Smooth muscle cell of the brain vasculature (primary cell): ENCODE measurements at places on chromosomes 12 and 14.
A peak's percentile ranks its signal among the peaks of the same experiment; 100 is the strongest.

DNA sequence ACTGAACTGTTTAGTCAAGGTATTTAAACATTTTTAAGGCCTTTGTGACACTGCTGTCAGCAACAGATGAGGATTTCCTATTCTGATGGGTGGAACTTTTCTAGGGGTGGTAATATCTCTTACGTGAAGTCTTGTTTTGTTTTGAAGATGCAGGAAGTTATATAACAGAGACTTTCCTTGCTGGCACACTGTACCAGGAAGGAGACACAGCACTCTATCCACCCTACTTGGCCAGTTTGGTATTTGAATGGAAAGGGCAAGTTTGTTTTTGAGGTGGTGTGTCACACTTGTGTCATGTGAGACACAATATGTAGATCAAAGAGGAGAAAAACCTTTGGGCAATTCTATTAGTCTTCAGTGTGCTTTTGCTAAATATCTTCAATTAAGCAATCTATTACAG, 51.6 kb upstream of the SRP54 start:
- no peak for DNase-seq

DNA sequence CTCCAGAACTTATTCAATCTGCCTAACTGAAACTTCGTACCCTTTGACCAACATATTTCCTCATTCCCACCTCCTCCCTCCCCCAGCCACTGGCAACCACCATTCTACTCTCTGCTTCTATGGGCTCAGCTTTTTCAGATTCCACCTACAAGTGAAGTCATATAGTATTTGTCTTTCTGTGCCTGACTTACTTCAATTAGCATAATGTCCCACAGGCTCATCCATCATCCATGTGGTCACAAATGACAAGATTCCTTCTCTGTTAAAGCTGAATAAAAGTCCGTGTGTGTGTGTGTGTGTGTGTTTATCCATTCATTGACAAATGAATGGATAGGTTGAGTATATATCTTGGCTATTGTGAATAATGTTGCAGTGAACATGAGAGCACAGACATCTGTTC, 1.3 kb upstream of the C14orf39 start:
- no peak for DNase-seq

DNA sequence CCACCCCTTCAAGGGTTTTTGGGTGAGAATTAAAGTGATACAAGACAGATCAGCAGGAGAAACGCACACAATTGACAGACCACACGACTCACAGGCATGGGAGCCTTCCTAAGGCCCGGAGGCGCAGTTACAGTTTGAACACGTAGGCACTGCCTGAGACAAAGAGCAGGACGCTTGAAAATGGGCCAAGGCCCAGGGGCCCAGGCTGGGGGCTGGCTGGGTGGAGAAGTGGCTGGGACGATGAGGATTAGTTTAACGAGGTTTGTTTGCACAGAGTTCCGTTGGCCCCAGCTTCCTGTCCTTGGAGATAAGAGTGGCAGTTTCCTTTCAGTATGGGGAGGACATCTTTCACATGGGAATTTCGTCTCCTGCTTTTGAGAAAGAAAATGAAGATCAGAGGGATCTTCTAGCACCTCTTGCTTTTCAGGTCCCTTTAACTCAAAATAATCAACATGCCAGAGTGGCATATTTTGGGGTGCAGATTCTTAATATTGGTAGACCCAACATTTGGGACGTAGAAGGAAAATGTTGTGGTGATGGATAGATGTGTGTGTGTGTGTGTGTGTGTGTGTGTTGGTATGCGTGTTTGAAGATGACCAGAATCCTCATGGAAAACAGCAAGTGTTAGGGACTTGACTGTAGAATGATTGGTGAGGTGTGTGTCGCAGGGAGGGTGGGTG, 44.6 kb downstream of the DLK1 start:
- DNase-seq = no peak

DNA sequence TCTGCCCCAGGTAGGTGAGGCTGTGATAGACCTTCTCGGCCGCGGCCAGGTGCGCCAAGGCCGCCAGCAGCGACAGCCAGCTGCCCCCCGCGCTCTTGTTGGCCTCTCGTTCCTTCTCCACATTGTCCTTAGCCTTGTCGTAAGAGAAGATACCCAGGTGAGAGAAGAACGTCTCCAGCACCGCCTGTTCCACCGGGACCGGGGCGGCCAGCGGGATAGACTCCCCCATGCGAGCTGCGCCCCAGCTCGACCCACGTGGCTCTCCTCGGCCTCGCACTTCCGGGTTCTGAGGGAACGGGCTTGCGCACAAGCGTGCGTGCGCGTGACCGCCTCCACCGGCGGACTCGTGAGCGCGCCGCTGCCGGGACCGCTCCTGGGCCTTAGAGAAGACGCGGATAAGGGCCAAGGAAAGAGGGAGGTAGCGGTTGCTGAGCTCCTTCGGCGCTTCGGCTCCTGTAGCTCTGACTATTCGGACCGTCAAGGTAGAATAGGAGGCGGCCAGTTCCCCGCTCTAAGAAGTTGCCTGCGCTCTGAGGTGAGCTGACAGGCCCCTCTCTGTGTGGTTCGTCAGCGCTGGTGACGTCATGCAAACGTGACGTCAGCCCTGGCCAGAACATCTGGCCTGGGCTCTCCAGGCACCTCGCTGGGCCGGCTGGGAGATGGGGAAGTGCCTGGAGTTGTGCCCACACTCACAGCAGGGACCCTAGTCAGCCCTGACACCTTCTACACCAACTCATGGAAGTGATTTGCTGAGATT, at the start of gene KICS2:
TSS of gene KICS2 (minus strand) at position 288 of the 757 bp plus-strand sequence. CDS start at position 229, 59 bp downstream.
- peak; percentile 86 for DNase-seq

DNA sequence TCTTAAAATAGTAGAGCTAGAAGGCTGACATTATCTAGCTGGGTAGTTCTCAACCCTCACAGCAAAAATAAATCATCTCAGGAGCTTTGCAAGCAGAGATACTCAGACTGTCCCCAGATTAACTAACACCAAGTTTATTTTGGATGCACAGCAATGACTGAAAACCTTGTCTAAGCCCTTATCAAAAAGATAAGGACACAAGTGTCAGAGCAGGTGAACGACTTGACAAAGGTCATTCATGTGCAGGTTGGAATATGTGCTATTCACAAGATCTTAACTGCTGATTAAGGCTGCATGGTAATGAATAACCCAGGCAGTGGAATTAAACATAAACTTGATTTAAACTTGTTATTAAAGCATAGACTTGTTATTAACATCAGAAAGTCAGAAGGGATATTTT, 246.6 kb downstream of the BTG1 start:
- DNase-seq = no peak

GRCh38 chr14:106487600-106487999, 961.2 kb downstream of the TMEM121 start:
- DNase-seq = no peak

GRCh38 chr12:70354787-70355186, 11.3 kb upstream of the KCNMB4 start:
- DNase-seq = no peak

GRCh38 chr14:82536566-82536965, 1002.9 kb upstream of the SEL1L start:
- DNase-seq = no peak

GRCh38 chr12:116408489-116409250, 131.2 kb upstream of the MED13L start:
- DNase-seq = no peak
